Naive thymus-derived CD4-positive, alpha-beta T cell (primary cell): ENCODE measurements at places on chromosomes 4 and X.

- DNase-seq, result no peak
Measured at GRCh38 chr4:182756161-182756690, 161.0 kb downstream of the DCTD start.

DNA sequence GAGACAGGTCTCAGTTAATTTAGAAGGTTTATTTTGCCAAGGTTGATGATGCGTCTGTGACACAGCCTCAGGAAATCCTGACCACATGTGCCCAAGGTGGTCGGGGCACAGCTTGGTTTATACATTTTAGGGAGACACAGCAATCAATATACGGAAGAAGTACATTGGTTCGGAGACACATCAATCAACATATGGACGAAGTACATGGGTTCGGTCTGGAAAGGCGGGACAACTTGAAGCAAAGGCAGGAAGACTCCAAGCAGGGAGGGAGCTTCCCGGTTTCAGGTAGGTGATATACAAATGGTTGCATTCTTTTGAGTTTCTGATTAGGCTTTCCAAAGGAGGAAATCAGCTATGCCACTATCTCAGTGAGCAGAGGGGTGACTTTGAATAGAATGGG, 225.2 kb upstream of the ZFP42 start:
- no peak for DNase-seq

DNA sequence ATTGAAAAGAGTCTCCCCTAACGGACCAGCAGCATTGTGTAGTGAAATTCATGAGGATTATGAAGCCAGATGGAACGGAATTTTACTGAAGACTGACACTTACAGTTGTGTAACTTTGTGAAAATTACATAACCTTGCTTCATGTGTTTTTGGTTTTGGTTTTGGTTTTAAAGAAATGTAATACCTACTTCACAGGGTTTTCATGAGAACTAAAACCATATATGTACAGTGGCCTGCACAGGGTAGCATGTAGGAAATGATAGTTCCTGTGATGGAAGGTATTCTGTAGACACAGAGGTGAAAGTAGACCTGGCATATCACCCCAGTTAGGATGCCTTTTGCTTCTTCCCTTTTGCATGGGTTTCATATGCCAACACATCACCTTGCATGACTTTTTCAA, 247.0 kb downstream of the BANK1 start:
- no peak for DNase-seq

GRCh38 chr4:140924761-140925392, 168.7 kb upstream of the TBC1D9 start:
- no peak for DNase-seq

DNA sequence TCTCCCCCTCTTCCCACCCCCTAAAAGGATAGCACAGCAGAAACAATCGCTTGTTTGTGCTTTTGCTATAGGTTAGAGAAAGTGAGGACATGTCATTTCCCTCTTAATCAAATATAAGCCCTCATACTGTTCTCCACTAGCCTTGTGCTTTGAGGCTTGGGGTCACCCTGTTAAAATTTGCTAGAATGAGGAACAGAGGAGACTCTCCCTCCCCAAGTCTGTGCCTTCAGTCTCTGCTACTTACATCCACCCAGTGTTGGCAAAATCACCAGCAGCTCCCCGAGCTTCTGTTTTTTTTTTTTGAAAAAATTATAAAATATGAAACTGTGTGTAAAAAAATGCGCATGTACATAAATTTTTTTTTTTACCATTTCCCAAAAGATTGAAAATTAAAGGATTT, 19.3 kb downstream of the KLF3 start:
- DNase-seq, result no peak

- no peak for DNase-seq
Measured at GRCh38 chr4:94939791-94940519, 182.2 kb downstream of the BMPR1B start.

GRCh38 chrX:13755254-13755653, 20.7 kb downstream of the OFD1 start:
- DNase-seq, result no peak

DNA sequence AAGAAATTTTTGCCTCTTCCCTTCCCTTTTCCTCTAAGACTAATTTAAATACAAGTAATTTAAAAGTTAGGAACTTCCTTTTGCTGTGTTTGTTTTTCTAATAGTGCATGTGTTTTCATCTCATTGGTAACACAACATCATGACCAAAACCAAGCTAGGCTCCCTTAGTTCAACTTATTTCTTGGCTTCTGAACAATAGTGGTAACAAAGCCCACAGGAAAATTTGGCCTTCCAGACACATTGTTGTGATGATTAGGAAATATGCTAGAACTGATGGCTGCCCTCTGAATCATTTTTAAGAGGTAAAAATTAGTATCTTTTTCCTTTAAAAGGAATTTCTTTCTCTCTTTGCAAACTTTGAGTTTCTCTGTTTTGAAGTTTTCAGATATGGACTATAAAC, 25.5 kb upstream of the TEC start:
- DNase-seq, result no peak

DNA sequence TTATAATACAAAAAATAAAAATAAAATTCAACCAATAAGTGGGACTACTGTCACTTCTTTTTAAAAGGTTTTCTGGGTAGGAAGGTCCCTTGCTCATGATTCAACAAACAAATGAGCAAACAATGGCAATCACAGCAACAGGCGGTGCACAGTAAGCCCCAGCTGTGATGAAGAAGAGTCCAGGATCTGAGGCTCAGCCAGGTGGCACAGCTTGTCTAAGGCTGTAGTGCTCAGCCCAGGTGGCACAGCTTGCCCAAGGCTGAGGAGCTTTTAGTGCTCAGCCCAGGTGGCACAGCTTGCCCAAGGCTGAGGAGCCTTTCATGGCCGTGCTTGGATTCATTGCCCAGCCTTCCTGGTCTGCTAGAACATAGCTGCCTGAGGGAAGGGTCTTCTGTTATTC, 75.0 kb downstream of the ZFYVE28 start:
- no peak for DNase-seq

DNA sequence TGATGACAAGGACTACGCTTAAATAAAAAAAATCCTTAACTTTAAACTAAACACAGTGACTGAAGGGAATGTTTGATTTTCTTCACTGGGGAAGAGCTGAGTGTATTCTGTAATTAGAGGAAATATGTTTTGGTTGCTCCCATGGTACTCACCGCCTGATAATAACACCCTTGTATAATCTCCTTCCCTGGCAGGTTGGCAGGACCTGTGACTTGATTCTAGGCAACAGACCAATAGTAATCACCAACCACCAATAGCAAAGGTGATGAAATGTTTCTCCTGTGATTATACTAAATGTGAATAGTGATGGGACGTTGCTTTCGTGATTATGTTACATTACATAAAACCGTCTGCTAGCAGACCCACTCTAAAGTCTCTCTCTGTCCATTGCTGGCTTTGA, 536.8 kb upstream of the CPEB2 start:
- no peak for DNase-seq

DNA sequence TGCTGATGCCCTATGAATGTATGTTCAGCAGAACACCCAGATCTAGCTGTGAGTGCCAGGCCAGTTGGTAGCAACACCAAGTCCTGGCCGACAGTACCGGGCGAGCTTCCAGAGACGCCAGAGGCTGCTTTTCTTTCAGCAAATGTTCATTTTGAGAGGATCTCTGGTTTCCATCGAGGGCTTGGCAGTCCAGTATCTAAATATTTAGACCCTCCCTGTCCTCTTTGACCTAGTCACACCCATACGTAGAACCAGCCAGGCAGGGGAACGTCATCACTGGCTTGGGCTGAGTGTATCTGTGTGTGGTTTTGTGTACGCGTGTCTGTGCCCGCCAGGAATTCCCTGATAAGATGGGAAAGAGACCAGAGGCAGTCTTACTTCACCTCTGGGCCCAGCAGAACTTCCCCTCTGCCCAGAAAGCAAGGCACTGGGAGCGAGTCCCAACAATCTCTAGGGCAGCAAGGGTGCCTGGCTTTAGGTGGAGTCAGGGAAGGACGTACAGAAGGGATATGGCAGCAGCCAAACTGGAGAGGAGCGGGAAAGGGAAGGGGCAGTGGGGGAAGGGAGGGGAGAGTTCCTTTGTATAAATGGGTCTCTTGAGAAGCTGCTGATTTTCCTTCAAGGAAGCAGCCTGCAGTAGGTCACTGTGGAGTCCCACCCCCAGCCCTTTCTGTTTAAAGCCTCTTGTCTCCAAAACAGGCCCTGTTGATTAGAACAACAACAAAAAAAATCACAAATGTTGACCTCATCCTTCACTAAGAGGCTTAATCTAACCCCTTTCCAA, 15.0 kb upstream of the ELF4 start:
- DNase-seq, result no peak

DNA sequence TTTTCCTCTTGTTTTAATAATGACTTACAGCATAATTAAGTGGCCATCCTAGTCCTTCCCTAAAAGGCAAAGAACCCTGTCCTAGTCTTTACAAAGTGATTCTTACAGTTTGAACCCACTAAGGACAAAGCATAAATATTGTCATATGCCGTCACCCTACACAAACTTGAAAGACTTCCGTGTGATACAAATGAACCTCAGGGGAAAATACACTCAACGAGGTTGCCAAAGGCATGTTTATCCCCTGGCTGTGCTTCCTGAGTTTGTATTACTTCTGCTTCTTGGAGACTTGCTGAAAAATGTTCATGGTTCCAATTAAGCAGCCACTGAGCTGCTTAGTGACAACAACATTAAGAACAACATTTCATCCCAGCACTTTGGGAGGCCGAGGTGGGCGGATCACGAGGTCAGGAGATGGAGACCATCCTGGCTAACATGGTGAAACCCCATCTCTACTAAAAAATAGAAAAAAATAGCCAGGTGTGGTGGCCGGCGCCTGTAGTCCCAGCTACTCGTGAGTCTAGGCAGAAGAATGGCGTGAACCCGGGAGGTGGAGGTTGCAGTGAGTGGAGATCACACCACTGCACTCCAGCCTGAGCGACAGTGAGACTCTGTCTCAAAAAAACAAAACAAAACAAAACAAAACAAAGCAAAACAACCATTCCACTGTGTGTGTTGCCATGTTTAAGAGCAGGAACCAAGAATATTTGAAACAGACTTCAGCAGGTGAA, 16.2 kb downstream of the RASSF6 start:
- no peak for DNase-seq

DNA sequence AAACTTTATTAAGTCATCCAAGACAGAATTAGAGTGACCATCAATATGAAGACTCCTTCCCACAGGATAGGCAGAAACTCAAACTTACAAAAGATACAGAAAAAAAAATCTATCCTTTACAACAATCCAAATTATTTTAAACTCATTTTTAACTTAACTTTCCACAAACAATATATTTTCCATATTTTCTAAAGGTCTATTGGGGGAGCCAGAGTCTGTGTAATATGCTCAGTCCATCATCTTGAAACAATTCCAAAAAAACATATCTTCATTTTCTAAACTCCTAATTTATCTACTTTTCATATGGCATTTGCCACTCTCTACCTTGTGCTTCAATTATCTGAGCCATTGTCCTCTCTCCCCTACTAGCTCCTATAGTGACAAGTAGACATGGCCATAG, 378.1 kb downstream of the PDGFC start:
- DNase-seq, result no peak

GRCh38 chr4:124803641-124804040, 91.1 kb upstream of the ANKRD50 start:
- DNase-seq, result no peak

GRCh38 chr4:78171482-78171881, 114.4 kb downstream of the FRAS1 start:
- DNase-seq, result no peak

DNA sequence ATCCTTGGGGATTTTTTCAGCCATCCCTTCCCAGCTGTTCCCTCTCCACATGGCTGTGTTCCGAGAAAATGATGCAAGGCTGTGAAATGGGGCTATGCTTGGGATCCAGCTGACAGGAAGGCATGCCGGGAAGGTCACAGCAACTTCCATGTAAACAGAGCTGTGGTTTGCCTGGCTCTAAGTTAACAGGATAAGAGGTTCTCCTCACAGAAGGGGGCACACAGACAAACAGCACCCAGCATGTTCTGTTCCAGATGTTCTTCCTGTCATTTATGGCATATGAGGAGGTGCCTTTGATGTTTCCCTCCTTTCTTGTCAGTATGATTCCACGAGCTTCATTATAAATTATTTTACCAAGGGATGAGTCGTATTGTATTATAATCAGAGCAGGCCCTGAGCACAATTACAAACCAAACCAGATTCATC, 220.7 kb downstream of the ANTXR2 start:
- no peak for DNase-seq

DNA sequence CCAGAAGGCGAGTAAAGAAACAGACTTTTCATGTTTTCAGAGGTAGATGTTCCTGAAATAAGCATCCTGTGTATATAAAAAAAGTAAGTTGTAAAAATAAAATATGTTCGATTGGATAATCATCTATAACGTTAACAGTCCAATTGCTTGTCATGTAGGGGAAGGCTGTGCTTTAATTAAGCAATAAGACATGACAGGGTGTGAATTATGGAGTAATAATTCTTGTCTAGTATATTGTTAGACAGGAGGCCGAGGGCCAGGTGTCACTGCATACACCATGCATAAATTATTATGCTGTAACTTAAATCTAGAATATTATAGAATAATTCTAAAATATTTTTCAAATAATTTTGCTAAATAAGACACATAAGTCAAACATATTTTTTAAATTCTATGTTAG, 494.6 kb upstream of the TENM3 start:
- no peak for DNase-seq

DNA sequence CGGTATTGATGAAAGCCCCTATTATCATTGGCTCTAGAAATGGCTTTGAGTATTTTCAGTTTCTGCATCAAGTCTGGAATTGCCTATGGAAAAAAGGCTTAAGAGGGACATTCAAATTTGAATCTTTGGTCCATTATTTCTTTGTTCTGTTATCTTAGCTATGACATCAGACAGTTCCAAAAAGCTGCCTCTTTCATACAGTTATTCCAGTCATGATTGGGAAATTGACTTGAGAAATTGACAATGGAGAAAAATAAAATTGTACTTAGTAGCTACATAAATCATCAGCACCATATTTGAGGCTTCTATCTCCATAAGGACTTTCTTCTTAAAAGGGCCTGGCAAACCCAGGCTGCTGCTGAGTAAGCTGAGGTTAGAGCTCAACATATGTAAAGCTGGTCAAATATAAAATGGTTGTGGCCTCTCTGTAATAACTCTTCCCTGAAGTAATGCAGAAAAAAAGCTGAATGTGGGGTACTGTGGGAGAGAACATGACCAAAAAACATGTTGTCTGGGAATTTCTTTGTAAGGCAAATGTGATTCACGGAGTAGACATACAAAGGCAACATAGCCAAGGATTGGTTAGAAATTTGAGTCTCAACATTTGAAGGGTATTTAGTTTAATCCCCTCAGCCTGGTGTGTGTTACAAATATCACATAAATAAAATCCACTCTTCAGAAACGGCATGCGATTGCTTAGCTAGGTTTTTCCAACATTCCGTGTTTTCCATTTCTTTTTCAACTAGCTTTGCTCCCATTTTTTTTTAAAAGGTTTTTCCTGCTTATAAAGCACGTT, 100.9 kb downstream of the LNX1 start:
- no peak for DNase-seq

DNA sequence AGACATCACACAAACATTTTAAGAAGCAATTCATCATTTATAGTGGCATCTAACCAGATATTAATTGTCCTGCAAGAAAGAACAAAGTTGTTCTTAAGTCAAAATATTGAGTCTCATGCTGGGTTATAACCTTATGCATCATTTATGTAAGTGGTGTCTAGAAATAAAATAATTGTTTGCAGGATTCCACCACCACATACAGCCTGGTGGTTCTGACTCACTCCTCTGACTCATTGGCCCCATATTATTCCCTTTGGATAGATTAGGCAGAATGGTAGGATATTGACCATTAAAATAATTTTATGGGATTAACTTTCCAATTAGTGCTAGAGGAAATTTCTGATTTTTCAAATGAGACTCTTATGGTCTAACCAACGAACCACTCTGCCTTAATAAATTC, 384.5 kb downstream of the GRXCR1 start:
- DNase-seq, result no peak
